Pancreas (tissue), 10 donors: ENCODE measurements at places on chromosomes 3 and 15. TPM values are rescaled to one million over a fixed set of nuclear protein-coding genes. Genes with fewer than 3 reads are reported as not detected.

DNA sequence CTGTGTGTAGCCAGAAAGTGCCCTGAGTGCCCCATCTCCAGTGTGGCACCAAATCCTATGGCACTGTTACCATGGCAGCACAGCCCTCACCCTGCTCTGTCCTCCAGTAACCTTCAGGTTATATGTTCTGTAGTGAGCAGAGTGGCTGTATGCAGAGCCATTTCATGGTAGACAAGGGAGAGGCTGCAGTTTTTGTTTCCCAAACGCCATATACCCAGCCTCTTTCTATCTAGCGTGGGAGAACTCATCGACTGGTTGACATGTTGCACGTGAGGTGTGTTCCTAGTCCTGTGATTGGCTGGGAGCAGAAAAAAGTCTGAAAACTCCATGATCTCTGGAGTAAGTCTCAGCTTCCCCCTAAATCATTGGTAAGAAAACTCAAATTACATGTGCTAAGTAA, 2.0 kb downstream of the SIDT1 start:
- no peak for DNase-seq

DNA sequence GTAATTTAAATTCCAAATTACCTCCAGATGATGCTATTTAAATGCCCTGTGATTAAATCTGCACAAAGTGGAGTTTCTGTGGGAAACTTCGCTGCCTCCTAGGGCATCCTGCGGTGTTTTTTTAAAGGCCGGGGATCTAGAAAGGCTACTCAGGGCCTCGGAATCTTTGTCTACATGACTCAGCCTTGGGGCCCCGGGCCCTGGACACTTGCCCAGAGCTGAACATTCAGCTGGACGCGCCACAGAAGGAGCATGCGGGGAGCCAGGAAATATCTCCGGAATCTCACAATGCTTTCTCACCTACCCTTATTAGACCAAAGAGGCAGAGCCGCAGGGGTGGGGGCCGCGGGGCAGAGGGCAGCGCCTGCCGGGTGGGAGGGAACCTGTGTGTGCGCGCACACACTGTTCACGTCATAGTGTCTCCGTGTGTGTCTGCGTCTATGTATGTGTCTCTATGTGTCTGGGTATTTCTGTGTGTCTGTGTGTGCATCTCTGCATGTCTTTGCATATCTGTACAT, 145.5 kb upstream of the TPM1 start:
- peak; percentile 92 for DNase-seq

DNA sequence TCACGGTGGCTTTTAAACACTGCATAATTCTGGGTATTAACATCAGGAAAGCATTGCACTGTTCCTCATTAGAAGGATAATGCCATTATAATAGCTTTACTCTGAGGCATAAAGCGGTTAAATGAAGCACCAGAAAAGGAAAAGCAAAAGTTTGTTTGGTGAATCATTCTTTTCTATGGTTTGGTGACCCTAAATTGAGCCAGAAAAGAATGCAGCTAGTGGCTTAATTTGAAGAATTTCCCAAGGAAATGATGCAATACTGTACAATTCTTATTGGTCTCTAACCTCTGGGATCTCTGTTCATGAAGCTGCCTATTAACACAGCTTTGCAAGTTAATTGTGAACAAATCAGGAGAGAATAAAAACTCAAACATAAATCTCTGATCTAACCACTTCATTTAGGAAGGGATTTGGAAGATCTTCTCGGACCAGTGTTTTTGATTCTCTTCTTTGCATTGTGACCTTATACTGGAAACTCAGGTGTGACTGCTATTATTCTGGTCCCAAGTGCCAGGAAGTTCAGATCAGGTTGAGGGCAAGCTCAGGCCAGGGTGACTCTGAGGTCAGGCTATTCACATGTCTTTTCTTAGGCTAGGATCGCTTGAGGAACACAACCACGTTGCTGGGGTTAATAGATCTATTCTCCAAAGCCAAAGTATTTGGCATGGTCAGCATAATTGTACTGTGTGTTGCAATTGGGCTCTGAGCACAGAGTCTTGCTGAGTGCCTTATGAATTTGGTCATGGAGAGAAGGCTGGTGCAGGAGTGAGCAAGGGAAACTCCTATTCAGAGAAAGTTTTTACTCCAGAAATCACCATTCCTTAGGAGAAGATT, 11.3 kb upstream of the DLG1 start:
- no peak for DNase-seq

- DNase-seq = peak; percentile 77
These were observed 42.3 kb downstream of the PSMD6 start for GRCh38 chr3:63980830-63981498.

Gene RAB6B
- total RNA-seq = 3.9 TPM

DNA sequence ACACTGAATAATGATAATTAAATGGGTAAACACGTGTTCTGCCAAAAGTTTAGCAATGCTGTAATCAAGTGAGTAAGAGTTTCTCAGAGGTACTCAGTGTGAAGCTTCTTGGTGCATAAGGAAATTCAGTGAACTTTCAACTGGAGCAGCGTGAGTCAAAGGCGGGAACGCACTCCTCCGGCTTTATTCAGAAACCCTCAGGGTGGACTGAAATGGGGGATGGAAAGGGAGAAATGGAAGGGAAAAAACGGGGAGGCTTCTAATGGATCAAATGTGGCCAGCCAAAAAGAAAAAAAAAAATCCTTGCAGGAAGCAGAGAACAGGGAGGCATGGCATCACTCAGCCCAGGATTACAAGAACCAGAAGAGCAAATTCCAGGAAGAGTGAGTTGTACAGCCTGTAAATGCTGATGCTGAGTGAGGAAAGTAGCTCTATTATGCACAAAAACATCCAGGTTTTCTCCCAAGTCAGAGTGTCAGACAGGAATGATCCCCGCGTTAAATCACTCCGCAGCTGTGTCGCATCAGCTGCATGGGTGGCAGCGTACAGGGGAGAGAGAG, 85.3 kb downstream of the ASB7 start:
- DNase-seq = no peak

DNA sequence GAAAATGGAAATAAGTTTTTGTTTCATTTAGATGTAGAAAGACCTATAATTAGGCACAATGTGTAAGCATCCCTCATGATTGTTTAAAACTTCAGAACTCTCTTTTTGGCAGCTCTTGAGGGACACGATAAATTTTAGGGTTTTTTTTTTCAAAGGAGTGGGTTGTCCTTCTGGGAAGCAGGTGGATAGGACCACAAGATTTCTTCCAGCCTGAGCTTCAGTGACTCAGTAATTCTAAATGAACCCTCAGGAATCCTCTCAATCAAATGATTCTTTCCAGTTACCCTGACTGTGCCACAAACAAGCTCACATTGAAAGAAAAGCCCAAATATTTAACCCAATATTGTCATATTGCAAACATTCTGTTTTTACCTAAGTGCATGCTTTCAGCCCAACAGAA, 45.1 kb downstream of the COL8A1 start:
- DNase-seq = no peak

- DNase-seq = no peak
These were observed 289.1 kb upstream of the DNAJC19 start for GRCh38 chr3:181278468-181279238.

Gene HRG
- not detected for total RNA-seq

- no peak for DNase-seq
These were observed 514.5 kb upstream of the DPPA4 start for GRCh38 chr3:109851854-109852253.

- no peak for DNase-seq
These were observed 10.3 kb upstream of the SLC25A38 start for GRCh38 chr3:39372833-39373232.

Gene COL6A6
- 0.03 TPM for total RNA-seq
